ENCODE measurements at places on chromosomes 5 and 9.

DNA sequence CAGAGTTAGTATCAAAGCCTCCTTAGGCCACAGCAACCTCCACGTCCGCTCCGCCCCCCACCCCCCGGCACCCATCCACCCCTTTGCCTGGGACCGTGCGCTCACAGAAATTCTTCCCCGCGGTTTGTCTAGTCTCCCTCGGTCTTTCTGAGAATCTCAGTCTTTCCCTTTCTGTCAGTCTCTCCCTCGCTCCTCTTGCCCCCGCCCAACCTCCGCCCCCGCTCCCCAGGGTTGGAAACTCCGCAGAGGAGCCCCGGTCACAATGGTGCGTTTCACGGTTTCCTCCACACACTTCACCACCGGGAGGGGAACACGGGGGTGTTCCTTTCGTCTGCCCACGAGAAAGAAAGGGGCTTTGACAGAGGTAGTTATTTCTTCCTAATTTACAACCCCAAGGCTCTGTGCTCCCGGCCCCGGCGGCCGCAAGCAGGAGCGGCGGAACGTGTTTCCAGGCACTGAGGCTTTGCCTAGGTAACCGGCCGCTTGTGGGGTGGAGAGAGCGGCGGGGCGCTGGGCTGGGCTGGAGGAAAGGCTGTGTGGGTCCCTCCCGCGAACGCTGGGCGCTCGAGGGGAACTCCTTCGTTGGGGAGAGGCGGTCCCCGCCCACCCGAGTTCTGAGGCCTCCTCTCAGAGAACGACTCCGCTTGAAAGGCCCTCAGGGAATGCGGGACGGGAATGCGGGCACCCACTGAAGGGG lies 2.1 kb downstream of the NR4A3 start:
- DNase-seq, result no peak

GRCh38 chr9:133521122-133522072 lies 3.4 kb downstream of the MYMK start:
- no peak for DNase-seq

DNA sequence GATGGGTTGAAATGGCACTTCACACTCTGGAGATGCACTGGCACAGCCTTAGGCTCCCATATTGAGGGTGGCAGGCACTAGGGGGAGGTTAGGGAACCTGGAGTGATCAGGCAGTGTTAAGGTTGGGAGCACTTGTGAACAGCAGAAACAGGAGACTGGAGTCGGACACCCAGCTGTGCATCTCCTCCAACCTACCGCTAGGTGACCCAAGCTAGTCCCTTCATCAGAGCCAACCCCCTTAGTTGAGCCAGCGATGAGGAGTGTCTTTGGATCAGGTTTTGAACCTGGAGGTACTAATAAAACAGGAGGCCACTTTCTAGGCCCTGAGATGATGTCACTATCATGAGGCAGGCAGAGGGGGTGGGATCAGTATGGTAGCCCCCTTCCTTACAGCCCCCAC lies 1.7 kb downstream of the ACTL7B start:
- no peak for DNase-seq

GRCh38 chr9:92404042-92404836 lies at the start of gene OGN:
Gene OGN, minus strand, starts transcription at chr9:92404578. Its CDS starts 1,171 bp downstream, at chr9:92403407.
- DNase-seq, result no peak

DNA sequence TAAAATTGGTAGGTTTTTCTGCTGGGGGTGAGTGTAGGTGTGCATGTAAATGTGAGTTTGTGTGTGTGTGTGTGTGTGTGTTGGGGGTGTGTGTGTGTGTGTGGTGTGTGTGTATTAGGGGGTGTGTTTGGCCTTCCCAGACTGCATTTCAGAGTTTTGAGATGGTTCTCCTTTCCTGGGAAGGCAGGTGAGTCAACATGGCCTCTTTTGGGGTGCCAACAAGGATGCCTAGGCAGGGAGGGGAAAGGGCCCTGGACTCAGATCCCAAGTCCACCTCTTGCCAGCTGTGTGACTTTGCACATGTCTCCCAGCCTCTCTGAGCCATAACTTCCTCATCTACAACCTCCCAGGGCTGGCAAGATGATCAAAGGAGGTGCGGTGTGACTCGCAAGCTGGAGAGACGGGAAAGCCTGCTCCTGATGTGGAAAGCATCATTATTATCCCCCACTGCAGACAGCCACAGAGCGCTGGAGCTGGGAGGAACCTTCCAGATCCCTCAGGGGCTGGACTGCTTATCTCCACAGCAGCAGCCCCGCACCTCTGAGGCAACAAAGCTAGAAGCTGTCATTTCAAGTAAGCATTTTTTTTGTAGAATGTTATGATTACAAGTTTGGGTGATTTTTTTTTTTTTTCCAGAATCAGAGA lies 63.5 kb upstream of the TBC1D2 start:
- DNase-seq, result no peak

DNA sequence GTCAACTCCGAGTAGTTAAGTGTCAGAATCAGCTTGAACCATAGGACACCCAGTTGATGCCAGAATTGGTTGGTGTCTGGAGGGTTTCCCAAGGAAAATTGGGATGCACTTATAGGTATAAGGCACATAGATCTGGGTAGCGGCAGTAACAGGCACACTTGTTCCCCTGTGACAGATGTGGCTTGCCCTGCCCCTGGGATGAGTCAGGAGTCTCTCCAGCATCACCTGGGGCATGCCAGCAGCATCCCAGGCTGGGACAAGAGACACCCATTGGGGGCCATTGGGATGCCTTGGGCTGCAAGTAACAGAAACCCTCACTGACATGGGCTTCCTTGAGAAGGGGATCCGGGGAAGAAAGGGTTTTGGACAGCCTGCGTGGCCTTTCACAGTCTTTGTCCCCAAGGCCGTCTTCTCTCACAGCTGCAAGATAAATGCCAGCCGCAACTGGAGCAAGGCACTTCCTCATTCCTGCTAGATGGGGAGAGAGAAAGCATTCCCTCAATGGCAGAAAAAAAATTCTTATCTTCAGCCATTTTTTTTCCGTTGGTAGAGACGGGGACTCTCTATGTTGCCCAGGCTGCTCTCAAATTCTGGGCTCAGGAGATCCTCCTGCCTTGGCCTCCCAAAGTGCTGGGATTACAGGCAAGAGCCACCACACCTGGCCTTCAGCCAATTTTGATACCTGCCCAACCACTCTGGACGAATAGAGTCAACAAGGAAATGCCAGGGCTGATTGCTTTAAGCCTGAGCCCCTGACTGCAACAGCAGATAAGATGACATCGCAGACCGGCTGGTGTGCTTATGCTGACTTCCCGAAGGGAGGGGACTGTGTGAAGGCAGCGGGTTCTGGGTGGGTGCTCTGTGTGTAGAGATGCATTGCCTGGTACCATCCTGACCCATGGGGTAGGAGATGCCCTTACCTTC lies 13.3 kb upstream of the RNF130 start:
- no peak for DNase-seq

GRCh38 chr9:112884721-112885120 lies 6.0 kb downstream of the SLC46A2 start:
- DNase-seq, result no peak

GRCh38 chr9:87648606-87649005 lies 77.3 kb upstream of the CTSL start:
- no peak for DNase-seq

- no peak for DNase-seq
These were observed 38.7 kb downstream of the APC start for GRCh38 chr5:112776301-112776856.

GRCh38 chr5:87393331-87393730 lies 19.4 kb downstream of the CCNH start:
- no peak for DNase-seq

DNA sequence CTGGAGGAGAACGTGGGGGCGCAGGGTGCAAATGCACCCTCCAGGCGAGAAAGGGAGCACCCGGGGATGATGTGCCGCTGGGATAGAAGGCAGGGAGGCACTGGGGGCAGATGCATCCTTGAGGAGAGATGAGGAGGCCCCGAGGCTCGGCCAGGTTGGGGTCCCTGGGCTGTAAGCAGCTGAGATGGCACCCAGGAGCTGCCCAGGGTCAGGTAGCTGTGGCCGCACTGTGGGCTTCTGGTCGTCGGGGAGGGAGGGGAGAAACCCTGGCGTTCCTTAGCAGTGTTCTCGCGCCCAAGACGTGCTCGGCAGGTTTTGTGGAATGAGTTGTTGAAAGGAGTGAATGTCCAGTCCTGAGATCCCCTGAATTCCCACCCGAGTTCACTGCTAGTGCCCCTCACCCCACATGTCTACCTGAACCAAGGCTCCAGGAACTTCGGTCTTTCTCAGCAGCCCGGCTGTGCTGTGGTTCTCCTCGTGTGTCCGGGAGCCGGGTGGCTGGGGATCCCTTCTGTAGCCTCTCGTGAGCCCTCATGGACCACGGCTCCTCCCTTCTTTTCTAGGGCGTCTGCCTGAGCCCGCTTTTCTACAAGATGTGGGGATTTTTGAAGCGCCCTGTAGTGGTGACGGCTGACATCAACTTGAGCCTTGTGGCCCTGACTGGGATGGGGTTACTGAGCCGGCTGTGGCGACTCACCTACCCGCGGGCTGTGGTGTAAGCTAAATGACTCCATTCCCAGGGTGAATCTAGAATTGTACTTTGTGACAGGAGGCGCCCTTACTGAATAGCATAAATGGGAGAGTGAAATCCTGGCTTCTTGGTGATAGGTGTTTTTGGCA lies 1.1 kb downstream of the POMT1 start:
- no peak for DNase-seq

DNA sequence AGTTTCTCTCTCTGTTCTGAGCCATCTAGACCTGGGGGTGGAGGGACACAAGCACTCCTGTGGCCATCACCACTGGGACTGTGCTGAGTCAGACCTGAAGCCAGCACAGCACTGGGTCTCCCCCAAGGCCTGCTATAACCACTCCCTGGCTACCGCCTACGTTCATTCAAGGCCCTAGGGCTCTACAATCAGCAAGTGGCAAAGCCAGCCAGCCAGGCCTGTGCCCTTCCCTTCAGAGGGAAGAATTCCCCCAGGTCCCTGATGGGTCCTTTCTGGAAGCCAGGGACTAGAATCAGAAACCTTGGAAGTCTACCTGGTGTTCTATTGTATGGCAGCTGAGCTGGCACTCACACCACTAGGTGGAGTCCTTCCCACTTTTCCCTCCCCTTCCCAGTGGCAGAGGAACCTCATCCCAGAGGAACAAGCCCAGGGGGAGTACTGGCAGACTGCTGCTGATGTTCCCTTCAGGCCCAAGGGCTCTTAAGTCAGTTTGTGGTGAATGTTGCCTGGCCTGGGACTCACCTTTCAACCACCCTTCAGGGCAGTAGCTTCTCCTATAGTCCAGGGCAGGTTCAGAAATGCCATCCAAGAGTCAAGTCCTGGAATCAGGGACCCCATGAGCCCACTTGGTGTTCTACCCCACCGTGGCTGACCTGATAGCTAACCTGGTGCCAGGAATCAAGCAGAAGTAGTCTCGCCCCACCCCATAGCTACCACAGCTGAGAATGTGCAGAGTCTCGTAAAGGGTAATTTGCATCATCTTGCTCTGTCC lies 20.0 kb downstream of the JMY start:
- DNase-seq, result no peak

DNA sequence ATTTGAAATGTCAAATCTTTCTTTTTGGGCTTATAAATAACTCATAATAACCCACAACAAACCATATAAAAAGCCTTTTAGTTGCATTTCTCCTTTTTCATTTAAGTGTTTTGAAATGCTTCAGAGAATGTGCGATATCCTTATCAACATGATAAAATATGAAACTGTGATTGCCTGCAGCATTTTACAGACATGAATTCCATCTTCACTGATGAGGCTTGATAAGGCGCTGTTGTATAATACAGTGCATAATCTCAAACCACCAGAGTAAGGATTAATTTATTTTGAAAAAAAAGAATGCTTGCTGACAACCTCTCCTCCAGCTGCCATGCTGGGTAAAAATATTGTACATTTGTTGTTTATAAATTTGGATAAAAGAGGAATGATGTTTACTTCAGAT lies 216.8 kb downstream of the PBX3 start:
- no peak for DNase-seq

- no peak for DNase-seq
These were observed 2.2 kb downstream of the IDNK start for GRCh38 chr9:83625178-83625577.

GRCh38 chr5:11062397-11062796 lies 301.4 kb upstream of the DAP start:
- DNase-seq, result no peak

All from stimulated activated CD8-positive, alpha-beta memory T cell treated with anti-CD3 and anti-CD28 coated beads, Interleukin-12 subunit alpha, Interleukin-12 subunit beta, amount 100 ng/mL, for 1 hour (primary cell).